ENCODE measurements at places on chromosomes 5 and 9.
A peak's percentile ranks its signal among the peaks of the same experiment; 100 is the strongest.

DNA sequence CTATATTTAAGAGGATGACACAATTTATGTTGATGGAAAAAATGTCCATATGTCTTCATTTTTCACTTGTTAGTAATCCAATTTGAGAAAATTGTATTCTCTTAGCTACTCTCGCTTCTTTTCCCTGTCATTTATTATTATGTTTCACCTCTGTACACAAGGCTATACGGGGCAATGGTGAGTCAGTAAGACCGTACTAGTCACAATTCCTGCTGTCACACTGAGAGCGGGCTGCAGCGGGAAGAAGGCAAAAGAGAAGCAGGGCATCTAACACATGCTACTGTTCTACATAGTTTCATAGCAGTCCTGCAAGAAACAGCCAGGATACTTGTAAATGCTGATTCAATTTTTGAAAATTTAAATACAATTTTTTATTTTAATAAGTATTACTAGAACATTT lies 23.3 kb upstream of the PRDM9 start:
- no peaks in the 10 kb centered on the region for H3K36me3 ChIP-seq
- H3K27ac ChIP-seq = no peak overlapping the region

GRCh38 chr9:135373151-135373685 lies 106.4 kb upstream of the PPP1R26 start:
- no peaks in the 10 kb centered on the region for H3K36me3 ChIP-seq
- no peaks in the 10 kb centered on the region for H3K27me3 ChIP-seq
- DNase-seq = no peak
- no peak overlapping the region for H3K4me3 ChIP-seq
- no peak overlapping the region for H3K27ac ChIP-seq

DNA sequence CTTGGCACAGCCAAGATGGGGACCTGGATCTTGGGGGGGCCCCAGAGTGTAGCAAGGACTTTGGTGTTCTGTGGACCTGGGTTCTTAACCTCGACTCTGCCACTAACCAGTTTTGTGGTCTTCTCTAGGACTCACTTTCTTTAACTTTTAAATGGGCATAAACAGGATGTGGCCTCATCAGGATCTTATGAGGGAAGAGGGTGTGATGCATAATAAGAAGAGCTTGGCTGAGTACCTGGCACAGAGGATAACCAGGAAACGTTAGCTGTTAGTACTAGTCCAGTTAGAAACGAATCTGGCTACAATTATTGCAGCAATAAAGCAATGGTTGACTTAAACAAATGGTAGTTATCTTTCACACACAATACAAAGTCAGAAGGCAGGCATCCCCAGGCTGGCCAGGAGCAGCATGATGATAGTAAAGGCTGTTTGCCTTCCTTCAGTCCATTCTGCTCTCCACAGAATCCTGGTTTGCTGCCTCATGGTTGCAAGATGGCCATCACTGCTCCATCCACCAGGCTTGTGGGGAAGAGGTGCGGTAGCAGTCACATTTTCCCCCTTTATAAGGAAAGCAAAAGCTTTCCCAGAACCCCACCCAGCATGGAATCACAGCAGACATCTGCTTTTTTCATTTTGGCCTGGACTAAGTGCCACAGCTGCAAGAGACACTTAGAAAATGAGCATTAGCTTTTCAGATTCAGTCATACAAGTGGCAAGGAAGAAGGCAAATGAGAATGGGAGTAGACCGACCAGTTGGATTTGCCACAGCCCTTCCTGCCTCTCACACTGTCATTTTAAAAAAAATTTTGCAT lies 225.0 kb downstream of the AOPEP start:
- no peak overlapping the region for H3K4me3 ChIP-seq
- no peak for DNase-seq
- no peaks in the 10 kb centered on the region for H3K36me3 ChIP-seq
- H3K27ac ChIP-seq = peak overlapping the region; percentile 28
- peaks cover 44% of the 10 kb centered on the region for H3K4me1 ChIP-seq
- H3K27me3 ChIP-seq = no peaks in the 10 kb centered on the region

- DNase-seq = no peak
- no peaks in the 10 kb centered on the region for H3K36me3 ChIP-seq
Measured at GRCh38 chr5:158203261-158203660, 344.3 kb upstream of the CLINT1 start.

DNA sequence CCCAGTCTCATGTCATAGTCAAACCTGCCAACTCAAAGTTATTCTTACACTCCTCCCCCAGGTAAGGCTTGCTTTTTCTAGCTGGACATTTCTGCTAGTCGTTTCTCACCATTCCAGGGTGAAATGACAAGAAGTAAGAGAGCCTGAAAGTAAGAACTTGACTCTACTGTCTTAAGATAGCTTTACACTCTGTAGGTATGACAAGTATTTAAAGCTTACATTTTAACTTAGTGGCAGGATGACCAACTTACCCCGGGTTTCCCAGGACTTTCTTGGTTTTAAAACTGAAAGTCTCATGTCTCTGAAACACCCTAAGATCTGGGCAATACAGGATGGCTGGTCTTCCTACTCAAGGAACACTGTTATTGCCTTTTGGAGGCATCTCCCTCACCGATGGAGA lies 67.5 kb upstream of the PIK3R1 start:
- no peak overlapping the region for H3K27ac ChIP-seq
- no peak for DNase-seq
- no peaks in the 10 kb centered on the region for H3K27me3 ChIP-seq
- no peak overlapping the region for H3K4me3 ChIP-seq
- H3K4me1 ChIP-seq = no peaks in the 10 kb centered on the region
- H3K36me3 ChIP-seq = no peaks in the 10 kb centered on the region

DNA sequence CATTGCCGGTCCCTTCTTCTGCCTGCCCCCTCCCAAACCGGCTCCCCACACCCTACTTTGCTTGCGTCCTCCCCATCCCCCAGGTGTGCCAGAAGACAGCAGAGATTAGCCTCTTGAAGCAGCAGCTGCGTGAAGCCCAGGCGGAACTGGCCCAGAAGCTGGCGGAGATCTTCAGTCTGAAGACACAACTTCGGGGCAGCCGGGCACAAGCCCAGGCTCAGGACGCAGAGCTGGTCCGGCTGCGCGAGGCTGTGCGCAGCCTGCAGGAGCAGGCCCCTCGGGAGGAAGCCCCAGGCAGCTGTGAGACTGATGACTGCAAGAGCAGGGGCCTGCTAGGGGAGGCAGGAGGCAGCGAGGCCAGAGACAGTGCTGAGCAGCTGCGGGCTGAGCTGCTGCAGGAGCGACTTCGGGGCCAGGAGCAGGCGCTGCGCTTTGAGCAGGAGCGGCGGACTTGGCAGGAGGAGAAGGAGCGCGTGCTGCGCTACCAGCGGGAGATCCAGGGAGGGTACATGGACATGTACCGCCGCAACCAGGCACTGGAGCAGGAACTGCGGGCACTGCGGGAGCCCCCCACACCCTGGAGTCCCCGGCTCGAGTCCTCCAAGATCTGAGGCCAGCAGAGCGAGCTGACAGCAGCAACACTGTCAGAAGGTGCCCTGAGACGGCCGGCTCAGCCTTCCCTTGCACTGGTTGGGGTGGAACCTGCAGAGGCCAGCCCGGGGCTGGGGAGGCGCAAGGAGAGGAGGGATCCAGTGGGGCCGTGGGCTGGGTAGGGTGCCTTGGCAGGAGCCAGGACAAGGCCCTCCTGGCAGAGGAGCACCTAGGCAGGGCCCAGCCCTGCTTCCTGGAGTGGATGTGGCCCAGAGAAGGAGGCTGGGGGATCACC lies 8.3 kb downstream of the N4BP3 start:
- no peak overlapping the region for H3K27ac ChIP-seq
- DNase-seq = no peak
- H3K4me1 ChIP-seq = peaks cover 35% of the 10 kb centered on the region
- no peaks in the 10 kb centered on the region for H3K27me3 ChIP-seq

DNA sequence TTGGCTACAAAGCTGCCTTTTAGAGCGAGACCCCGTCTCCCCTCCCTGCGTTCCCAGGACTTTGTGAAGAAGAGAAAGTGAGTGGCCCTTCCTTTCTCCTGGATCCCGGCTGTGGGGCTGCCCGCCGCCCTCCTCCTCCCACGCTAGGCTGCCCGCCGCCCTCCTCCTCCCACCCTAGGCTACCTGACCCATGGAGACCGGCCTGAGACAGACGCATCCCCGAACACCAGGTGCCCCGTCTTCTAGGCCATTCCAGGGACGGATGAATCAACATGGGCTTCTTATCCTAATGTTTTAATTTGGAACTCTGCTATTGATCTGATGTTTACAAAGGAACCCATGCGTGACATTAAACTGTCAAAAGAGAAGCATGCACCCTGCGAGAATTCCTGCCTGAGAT lies 117.3 kb upstream of the LPCAT1 start:
- no peaks in the 10 kb centered on the region for H3K36me3 ChIP-seq
- H3K4me1 ChIP-seq = peaks cover 6% of the 10 kb centered on the region
- no peak overlapping the region for H3K4me3 ChIP-seq
- DNase-seq = no peak

DNA sequence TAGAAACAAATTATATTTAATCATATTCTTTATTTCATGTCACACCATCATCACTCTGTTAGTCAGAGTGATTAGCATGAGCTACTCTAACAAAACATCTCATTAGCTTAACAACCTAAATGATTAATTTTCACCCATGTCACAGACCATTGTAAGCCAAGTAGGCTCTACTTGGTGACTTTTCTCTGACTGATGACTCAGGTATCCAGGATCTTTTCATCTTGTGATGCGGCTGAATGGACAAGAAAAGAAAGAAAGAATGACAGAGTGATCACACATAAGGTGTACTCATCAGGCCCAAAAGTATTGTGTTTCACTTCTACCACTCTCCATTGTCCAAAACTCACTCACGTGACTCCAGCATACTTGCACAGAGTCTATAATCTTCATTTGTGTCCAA lies 299.3 kb downstream of the ANXA1 start:
- no peaks in the 10 kb centered on the region for H3K27me3 ChIP-seq
- no peaks in the 10 kb centered on the region for H3K36me3 ChIP-seq
- DNase-seq = no peak
- no peak overlapping the region for H3K4me3 ChIP-seq
- H3K27ac ChIP-seq = no peak overlapping the region
- H3K4me1 ChIP-seq = no peaks in the 10 kb centered on the region

DNA sequence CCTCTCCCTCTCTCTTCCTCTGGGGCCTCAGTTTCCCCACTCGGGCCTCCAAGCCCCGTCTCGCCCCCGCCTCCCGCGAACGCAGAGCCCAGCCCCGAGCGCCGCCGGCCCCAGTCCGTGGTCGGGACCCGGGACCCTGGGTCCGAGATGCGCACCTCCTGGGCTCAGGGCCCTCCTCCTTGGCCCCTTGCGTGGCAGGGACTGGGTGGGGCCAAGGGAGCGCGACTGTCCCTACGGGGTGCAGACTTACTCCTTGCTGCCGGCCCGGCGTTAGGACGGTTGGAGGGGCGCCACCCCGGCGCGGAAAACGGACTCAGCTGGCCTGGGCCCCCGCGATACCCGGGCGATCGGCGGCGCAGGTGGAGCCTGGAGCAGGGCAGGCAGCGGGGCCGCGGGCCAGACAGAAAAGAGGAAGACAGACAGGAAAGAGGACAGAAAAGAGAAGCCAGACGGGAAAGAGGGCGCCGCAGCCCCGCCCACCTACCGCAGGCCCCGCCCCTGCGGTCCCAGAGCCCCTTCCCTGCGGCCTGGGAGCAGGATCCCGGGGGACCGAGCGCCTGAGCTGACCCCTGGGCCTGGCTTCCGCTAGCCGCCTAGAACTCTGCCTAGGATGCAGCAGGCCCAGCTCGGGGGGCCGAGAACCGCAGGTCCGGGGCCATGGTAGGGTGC lies at the start of gene GBGT1:
Gene GBGT1 (minus strand): TSS at position 411 of the 669 bp plus-strand sequence. CDS start 1,502 bp downstream, outside the sequence.
- peak within 1 kb of the TSS; percentile 60 for H3K27ac ChIP-seq
- peaks cover 33% of the 10 kb centered on the region for H3K4me1 ChIP-seq
- no peaks in the 10 kb centered on the region for H3K27me3 ChIP-seq
- DNase-seq = no peak

GRCh38 chr5:1776831-1777230 lies 22.8 kb downstream of the MRPL36 start:
- no peak for DNase-seq
- no peak overlapping the region for H3K27ac ChIP-seq
- no peaks in the 10 kb centered on the region for H3K27me3 ChIP-seq
- no peaks in the 10 kb centered on the region for H3K4me1 ChIP-seq
- H3K36me3 ChIP-seq = no peaks in the 10 kb centered on the region

DNA sequence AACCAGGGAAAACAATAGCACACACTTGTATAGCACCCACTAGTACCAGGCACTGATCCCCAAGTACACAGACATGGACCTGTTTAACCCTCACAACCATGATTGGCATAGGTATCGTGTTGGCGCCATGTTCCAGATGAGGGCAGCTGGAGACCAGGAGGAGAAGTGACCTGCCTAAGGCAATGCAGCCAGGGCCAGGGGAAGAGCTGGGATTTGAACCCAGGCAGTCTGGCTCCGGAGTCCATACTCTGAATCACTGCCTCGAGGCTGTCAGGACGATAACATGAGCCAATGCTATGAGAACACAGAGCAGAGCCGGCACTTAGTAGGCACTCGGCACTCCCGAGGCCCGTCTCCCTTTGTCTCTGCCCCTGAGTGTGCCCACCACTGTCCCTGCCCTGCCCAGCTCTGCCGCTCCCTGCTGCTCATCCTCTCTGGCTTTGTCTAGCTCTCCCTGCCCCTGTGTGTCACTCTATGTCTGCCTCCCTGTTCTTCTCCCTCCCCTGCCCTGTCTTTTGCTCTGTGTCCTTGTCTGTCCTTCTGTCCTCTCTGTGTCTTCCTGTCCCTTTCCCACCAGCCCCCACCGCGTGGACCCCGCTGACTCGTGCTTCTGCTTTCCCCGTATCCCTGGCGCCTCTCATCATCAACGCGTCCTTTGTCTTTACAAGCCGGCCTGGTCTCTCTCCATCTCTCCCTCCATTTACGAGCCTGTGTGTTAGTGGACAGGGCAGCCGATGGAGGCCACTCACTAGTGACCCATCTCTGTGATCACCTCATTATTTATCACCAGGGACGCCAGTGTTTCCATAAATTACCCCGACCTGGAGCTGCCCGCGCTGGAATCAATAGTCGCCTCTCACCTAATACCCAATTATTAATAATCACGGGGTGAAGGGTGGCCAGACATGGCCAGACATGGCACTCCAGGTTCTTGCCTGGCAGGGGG lies 99.4 kb upstream of the MVB12B start:
- H3K36me3 ChIP-seq = no peaks in the 10 kb centered on the region
- H3K27me3 ChIP-seq = peaks cover 7% of the 10 kb centered on the region
- peak; percentile 90 for DNase-seq
- no peak overlapping the region for H3K27ac ChIP-seq
- H3K4me1 ChIP-seq = peaks cover 5% of the 10 kb centered on the region
- no peak overlapping the region for H3K4me3 ChIP-seq

- peak overlapping the region; percentile 90 for H3K27ac ChIP-seq
- peak overlapping the region; percentile 85 for H3K4me3 ChIP-seq
- H3K36me3 ChIP-seq = peaks cover 12% of the 10 kb centered on the region
Measured at GRCh38 chr5:180860273-180860886, 696 bp downstream of the ZFP62 start.

DNA sequence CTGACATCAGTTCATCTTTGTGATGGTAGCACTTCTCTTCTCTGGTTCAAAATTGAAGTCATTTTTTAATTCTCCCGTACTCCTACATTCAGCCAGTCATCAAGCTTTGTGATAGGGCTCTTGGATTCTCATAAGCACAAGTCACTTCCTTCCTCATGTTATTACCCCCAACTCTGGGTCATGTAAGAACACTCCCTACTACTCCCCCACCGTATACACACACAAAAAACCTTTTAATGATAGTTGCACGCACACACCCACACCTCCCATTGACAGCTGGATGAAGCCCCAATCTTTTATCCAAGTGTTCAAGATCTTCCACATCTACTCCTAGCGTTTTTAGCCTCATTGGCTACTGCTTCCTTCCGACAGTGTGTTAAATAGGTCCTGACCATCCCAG lies 16.8 kb downstream of the KDM3B start:
- H3K27me3 ChIP-seq = no peaks in the 10 kb centered on the region
- H3K27ac ChIP-seq = no peak overlapping the region
- peaks cover 58% of the 10 kb centered on the region for H3K4me1 ChIP-seq
- no peak for DNase-seq
- no peaks in the 10 kb centered on the region for H3K36me3 ChIP-seq
